ENCODE measurements at places on chromosomes 1 and 21. TPM values are rescaled to one million over a fixed set of nuclear protein-coding genes. Genes with fewer than 3 reads are reported as not detected.

Gene ATP6V1G3
- total RNA-seq: not detected

Gene SELP
- 10.9 TPM for total RNA-seq

Gene NCAM2
- 4.4 TPM for total RNA-seq

DNA sequence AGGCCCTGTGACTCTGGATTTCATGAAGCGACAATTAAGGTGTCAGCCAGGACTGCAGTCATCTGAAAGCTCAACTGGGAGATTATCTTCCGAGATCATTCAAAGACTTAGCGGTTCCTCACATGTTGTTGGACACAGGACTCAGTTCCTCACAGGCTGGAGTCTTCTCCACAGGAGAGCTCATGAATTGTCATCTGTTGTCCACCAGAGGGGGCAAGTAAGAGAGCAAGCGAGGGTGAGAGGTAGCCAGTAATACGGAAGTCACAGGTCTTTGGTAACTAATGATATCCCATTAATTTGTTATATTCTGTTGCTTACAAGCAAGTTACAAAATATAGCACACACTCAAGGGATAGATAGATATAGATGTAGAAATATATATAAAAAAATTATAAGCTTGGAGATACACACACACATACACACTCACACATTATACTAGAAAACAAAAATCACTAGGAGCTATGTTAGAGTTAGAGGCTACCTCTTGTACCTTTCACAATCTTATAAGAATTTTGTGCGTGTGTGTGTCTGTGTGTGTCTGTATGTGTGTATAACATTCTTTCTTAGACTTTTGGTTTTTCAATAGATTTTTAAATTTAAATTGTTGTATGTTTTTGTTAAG lies 1695.3 kb downstream of the BRINP3 start:
- no peaks in the 10 kb centered on the region for H3K4me1 ChIP-seq
- H3K27me3 ChIP-seq: no peaks in the 10 kb centered on the region
- H3K27ac ChIP-seq: no peak overlapping the region
- no peak for DNase-seq
- H3K36me3 ChIP-seq: no peaks in the 10 kb centered on the region

- DNase-seq: no peak
- peaks cover 41% of the 10 kb centered on the region for H3K27me3 ChIP-seq
- no peak overlapping the region for H3K4me3 ChIP-seq
- no peaks in the 10 kb centered on the region for H3K36me3 ChIP-seq
- no peaks in the 10 kb centered on the region for H3K4me1 ChIP-seq
- H3K27ac ChIP-seq: no peak overlapping the region
These were observed 153.6 kb downstream of the OLFM3 start for GRCh38 chr1:101843160-101843559.

DNA sequence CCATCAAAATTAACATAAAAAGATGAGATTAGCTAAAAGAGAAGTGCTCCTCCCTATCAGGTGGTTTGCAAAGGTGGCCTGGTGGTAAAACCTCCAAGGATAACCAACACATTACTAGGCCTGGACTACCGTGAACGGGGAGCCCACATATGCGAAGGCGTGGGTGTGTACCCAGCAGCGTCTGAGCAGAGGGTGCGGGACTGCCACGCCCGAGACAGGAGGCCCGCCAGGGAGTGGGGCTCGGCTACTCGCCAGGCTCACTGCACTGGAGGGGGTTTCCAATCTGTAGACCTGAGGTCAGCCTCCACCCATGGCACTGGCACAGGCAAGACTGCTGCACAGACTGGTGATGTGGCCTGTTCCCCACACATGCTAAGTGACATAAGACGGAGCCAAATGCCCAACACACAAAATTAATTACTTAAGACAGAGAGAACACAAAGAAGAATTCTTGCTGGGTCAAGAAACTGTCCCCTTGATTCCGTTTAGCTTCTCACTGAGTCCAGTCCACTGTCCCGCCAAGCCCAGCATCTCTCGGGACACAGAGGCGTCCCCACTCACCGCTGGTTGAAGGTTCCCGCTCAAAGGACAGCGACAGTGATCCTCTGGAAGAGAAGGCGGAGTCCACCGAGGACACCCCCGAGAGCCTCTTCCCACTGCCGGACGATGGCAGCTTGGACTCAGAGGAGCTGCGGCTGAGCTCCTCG lies 23.4 kb downstream of the RIPK4 start:
- no peaks in the 10 kb centered on the region for H3K36me3 ChIP-seq
- no peaks in the 10 kb centered on the region for H3K4me1 ChIP-seq
- H3K27me3 ChIP-seq: peaks cover 71% of the 10 kb centered on the region

- no peaks in the 10 kb centered on the region for H3K36me3 ChIP-seq
- DNase-seq: no peak
- peaks cover 54% of the 10 kb centered on the region for H3K27me3 ChIP-seq
- no peak overlapping the region for H3K27ac ChIP-seq
- no peak overlapping the region for H3K4me3 ChIP-seq
These were observed 29.8 kb upstream of the ETV3 start for GRCh38 chr1:157168015-157168414.
